Activated T-cell treated with anti-CD3 and anti-CD28 coated beads, Interleukin-2, amount 50 U/mL, for 4 hours (primary cell): ENCODE measurements at places on chromosomes 2 and 18. TPM values are rescaled to one million over a fixed set of nuclear protein-coding genes. Genes with fewer than 3 reads are reported as not detected.

GRCh38 chr2:44462934-44463849 lies 101.4 kb downstream of the CAMKMT start:
- no peak for DNase-seq

DYNAP gene
- not detected for total RNA-seq

GRCh38 chr2:143254110-143254509 lies 124.9 kb downstream of the ARHGAP15 start:
- DNase-seq: peak; percentile 15

CD302 gene
- 0.58 TPM for total RNA-seq

TEX261 gene
- 78.6 TPM for total RNA-seq

GRCh38 chr18:6543330-6543908 lies 128.7 kb upstream of the L3MBTL4 start:
- DNase-seq: no peak

GRCh38 chr18:28167835-28168349 lies 9.0 kb downstream of the CDH2 start:
- no peak for DNase-seq

- DNase-seq: no peak
Measured at GRCh38 chr18:56647951-56648893, 2.9 kb upstream of the WDR7 start.

CDH7 gene
- total RNA-seq: not detected

- no peak for DNase-seq
Measured at GRCh38 chr2:88053934-88054781, 1.4 kb downstream of the KRCC1 start.

DNA sequence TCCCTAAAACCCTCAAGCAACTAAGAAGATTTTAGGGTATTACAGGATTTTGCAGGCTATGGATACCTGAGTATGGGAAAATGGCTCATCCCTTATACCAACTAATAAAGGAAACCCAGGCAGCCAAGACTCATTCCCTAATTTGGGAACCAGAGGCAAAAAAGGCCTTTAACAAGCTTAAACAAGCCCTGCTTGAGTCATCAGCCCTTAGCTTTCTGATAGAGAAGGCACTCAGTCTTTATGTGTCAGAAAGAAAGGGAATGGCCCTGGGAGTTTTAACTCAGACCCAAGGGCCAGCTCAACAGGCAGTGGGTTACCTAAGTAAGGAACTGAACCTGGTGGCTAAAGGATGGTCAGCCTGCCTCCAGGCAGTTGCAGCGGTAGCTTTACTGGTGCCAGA lies 96.9 kb upstream of the RMP24 start:
- no peak for DNase-seq

GRCh38 chr2:110702514-110703380 lies 24.9 kb upstream of the BUB1 start:
- DNase-seq: no peak

- no peak for DNase-seq
Measured at GRCh38 chr18:36314098-36314497, 16.6 kb downstream of the FHOD3 start.
